ENCODE measurements at places on chromosomes 7 and 10.
A peak's percentile ranks its signal among the peaks of the same experiment; 100 is the strongest.

- DNase-seq: no peak
Observed at GRCh38 chr7:100061518-100062193, 12.1 kb downstream of the ZSCAN21 start.

GRCh38 chr10:24174014-24174413 is 34.9 kb upstream of the KIAA1217 start:
- no peak for DNase-seq

DNA sequence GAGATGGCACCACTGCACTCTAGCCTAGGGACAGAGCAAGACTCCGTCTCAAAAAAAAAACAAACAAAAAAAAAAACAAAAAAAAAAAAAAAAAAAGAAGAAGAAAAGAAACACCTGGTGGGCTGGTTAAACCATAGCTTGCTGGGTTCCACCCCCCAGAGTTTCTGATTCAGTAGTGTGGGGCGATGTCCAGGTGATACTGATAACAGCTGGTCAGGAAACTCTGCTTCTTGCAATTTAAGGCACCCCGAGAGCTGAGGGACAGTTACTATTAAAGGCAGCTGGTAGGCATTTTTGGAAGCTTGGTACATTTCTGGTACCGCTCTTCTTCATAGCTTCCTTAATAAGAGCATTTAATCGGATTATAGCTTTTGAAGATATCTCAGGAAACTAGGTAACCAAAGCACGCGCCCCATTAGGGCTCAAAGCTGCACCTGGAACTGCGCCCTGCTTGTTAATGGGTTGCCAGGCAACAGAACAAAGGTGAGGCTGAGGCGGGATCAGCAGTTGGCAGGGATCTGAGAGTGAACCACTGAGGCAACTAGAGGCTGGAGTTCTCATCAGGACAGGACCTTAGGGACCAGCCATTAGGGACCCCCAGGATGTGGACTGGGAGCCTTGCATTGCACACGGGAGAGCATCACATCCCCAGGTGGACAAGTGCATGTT is 6.5 kb upstream of the SDK1 start:
- DNase-seq: no peak

GRCh38 chr7:32588657-32589056 is 93.4 kb downstream of the AVL9 start:
- DNase-seq: peak; percentile 92

DNA sequence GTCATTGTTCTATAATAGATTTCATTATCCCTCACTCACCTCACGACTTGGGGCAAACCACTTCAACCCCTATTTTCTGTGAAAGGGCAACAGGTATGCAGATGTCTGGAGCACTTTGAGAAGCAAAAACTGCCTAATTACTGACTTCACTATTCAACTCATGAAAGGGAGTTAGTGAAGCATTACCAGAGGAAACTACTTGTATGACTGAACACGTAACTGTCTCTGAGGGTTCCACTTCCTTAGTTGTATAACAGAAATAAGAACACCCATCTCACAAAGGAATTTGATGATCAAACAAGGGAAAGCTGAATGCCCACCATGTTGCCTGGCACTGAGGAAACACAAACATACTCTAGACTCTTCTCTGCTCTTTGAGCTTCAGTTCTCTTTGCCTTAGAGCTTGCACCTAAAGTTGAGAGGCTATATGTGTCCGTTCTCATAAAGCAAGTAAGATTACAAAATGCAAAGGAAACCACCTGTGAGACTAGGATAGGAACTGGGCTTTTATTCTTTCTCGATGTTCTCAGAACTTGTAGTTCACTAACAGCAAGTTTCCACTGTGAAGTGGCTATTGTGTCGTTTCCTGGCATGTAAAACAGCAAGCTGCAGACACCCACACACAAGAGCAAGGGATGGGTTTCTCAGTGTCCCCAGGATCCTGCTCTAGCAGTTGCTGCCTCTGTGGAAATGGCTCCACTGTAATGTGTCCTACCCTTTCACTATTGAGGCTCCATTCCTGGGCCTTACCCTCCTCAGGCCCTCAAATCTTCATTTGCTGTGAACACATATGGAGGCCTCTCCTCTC is 2.6 kb downstream of the TMEM243 start:
- DNase-seq: no peak

GRCh38 chr7:29598613-29599012 is 35.0 kb downstream of the PRR15 start:
- no peak for DNase-seq

DNA sequence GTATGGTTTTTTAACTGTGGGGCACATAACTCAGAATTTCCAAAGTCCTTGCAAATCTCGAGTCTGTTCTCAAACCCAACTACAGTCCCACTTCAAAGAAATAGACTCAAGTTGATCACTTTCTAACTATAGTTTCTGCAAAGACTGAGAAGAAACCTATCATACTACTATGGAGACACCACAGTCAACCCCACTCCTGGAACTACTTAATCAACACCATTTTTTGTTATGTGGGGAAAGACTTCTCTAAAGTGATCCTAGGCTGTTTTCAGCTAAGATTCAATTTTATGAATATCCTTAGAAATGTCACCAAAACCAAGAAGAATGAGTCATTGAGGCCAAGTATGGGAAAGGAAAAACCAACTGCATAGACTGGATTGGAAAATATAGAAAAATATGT is 198.8 kb downstream of the WDR11 start:
- DNase-seq: no peak

GRCh38 chr10:92413519-92413918 is 122.6 kb downstream of the MARCHF5 start:
- no peak for DNase-seq

GRCh38 chr10:98405422-98405821 is 9.6 kb downstream of the PYROXD2 start:
- DNase-seq: no peak

DNA sequence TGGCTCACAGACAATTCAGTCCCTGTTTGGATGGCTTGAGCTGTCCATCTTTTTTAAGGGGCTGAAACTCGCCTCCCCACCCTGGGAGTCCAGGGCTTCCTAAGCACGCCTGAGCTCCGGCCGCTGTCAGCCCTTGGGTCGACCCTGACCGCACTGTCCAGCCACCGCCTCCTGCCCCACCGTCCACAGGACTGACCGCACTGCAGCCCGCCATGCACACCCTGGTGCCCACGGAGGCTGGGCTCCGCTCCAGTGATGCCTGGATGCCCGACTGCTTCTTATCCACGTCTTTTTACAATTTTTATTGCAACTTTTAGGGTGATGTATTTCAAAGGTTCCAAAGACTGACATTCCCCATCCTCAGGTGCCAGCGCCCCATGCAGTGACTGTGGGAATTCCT is 39.4 kb upstream of the FOXL3 start:
- DNase-seq: no peak

- DNase-seq: peak; percentile 82
Observed at GRCh38 chr10:100345570-100346330, 1.3 kb upstream of the SCD start.

GRCh38 chr7:105688617-105689016 is 107.3 kb upstream of the EFCAB10 start:
- DNase-seq: no peak

DNA sequence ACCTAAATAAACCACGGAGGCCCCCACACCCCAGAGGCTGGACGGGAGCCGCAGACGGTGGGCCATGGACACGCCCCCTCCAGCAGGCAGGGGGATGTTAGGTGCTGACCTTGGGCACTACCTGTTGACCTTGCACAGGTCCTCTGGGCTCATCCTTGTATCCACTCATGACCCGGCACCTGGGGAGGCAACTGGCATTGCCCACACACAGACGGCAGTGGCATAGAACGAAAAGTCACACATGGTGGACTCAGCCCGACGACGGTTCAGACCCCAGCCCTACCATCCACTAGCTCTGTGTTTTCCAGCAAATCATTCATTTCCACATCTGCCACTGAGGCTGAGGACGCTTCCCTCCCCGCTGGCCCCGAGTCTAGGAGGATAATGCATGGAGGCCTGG is 247.7 kb upstream of the PPP2R2D start:
- DNase-seq: no peak

DNA sequence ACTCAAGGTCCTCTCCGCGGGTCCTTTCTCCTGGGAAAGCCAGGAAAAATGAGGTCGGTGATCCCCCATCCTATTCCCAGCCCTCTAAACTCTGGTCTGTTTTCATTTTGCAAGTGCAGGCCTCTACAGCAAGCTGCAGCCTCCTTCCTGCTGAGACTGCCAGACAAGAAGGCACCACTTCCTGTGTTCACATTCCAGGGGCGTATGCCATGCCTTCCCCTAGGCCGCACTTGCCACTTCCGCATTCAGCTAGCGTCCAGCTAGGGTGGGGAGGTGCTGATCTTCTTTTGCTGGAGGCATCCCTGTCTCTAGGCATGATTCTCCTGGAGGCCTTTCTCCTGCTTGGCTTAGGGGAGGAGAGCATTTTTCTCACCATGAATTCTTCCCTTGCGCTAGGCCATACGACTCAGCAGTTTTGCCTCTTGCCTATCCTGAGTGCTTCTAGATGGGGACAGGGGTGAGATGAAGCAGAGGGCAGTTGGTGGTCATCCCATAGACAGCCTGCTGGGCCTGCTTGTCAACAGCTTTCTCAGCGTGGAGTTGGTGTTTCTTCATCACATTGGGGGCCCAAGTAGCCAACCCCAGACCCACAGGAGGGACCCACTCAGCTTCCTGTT is 328.9 kb downstream of the RPS24 start:
- no peak for DNase-seq

DNA sequence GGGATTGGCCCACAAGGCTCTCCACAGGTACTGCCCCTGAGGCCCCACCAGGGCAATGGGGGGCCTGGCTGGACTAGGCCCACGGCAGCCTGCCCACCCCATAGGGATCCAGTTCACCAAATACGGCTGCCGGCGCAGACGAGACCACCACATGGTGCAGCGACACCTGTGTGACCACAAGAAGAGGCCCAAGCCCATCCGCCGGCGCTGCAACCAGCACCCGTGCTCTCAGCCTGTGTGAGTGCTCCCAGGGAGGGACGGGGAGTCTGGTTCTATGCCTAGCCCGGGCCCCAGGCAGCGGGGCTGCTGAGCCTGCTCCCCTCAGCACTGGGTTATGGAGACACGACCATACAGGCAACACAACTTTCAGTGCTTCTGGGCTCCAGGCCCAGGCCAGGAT is 33.2 kb downstream of the TBATA start:
- DNase-seq: no peak

- DNase-seq: no peak
Observed at GRCh38 chr10:20596065-20596755, 300.9 kb downstream of the NEBL start.

- DNase-seq: no peak
Observed at GRCh38 chr7:15985587-15986384, 299.3 kb upstream of the MEOX2 start.

- DNase-seq: no peak
Observed at GRCh38 chr7:158955146-158955870, 99.0 kb downstream of the DYNC2I1 start.

- no peak for DNase-seq
Observed at GRCh38 chr7:15816835-15817426, 130.4 kb upstream of the MEOX2 start.

GRCh38 chr7:30301751-30302150 is 17.4 kb downstream of the ZNRF2 start:
- no peak for DNase-seq

DNA sequence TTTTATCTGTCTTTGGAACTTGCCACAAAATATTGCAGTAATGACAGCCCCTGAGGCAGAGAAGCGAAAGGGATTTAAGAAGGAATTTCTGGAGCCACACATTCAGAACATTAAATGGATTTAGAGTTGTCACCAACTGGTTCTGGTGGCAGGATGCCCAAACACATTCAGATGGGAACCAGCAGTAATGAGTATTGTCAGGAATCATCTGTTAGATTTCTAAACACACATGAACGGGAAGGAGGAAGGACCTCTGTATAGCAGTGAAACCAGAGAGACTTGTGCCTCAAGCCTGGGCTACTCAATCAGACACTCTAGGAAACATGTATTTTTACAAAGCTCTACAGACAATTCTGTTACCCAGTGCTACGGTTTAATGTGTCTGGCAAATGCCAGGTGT is 103.8 kb upstream of the CCNY start:
- no peak for DNase-seq

DNA sequence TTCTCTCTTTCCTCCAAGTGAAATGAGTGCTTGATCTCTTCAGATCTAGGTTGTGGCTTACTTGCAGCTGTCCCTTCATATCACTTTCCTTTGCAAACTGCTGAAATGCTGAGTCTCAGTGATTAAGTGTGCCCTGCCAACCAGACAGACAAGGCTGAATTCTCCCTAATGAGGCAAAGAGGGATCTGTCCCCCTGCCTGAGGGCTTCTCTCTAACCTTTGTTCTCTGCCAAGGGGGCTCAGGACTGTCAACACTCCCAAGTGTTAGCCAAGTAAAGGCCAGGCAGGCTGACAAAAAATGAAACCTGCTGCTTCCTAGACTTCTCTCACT is at the start of gene MSS51:
MSS51 (minus strand) TSS at position 24 of the 330 bp plus-strand sequence. CDS start 5,277 bp downstream, outside the sequence.
- DNase-seq: no peak

- no peak for DNase-seq
Observed at GRCh38 chr10:49325131-49325915, 26.4 kb downstream of the C10orf71 start.

- peak; percentile 20 for DNase-seq
Observed at GRCh38 chr10:7409732-7410168, 1.1 kb downstream of the SFMBT2 start.

DNA sequence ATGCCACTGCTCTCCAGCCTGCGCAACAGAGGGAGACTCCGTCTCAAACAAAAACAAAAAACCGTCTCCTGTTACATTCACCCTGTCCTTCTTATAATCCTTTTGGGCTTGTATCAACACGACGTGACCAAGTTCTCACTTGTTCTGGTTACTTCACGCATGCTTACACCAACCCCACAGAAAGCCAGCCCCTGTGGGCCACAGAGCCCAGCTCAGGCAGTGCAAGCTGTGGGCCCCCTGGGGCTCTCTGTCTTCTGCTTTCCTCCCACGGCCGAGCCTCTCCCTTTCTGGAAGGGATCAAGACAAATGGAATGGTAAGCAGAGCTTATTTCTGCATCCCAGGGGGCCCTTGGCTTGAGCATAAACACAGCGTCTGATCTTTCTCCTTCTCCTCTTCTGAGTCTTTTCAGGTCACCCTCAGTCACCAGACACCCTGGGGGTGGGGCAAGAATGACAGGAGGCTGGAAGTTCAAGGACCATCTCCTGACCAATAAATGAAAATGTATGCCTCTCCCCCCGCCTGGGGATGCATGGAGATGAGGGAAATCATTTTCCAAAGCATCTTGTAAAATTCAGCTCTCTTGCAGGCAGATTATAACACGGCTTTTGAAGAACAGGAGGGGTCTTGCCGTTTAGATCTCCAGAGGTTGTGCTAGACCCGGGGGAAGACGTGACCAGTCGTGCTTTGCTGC is 19.0 kb upstream of the TRIM56 start:
- no peak for DNase-seq

Data from HCEC 1CT (cell line).